ENCODE measurements at places on chromosomes 11 and 22.

DNA sequence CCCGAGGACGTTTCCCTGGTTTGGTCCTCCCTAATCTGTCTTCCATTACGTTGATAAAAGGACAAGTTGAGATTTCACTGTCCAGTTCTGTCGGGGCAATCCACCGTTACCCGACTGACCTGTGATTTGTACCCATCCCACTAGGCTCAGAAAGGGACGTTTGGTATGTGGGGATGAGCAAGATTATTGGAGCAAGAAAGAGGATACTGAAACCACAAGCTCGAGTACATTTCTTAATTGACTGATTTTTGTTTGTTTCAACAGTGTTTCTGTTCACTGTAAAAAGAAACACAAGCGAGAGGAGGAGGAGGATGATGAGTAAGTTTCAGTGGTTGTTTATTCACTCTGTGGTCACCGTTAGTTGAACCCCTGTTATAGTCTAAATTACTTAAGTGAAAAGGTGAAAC, 969 bp downstream of the CCDC117 start:
- DNase-seq, result no peak
- peaks cover 24% of the 10 kb centered on the region for H3K4me1 ChIP-seq
- H3K36me3 ChIP-seq, result peaks cover 36% of the 10 kb centered on the region
- H3K4me3 ChIP-seq, result peak overlapping the region; percentile 96
- peaks cover 3% of the 10 kb centered on the region for H3K27me3 ChIP-seq

- no peaks in the 10 kb centered on the region for H3K36me3 ChIP-seq
- H3K4me1 ChIP-seq, result no peaks in the 10 kb centered on the region
These were observed 1157.5 kb upstream of the RAG2 start for GRCh38 chr11:37755521-37755920.

DNA sequence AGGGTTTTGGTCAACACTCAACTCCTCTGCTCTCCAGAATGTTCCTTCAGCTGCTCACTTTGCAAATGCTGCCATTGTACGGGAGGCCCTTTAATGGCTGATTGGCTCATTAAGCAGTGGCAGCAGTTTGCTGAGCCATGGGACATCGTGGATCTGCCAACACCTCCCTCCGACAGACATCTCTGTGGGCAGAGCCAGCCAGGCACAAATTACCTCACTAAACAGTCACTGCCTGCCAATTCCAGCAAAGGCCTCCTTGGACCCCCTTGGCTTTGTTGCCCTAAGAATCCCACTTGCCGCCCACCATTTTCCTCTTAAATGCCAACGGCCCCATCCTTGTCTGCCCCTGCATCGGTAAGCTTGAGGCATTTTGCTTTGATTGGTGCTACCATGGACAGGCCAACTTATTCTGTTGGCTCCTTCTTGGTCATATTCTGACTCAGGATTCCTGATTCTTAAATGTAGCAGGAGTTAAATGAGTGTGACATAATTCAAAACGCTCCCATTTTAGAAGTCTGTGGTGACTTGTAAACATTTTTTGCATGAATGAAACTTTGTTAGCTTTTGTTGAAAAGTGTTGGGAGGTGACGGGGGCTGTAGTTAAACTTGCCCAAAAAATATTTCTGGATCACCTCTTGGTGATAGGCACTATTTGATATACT, 57.5 kb upstream of the LMO2 start:
- no peaks in the 10 kb centered on the region for H3K36me3 ChIP-seq
- H3K27ac ChIP-seq, result no peak overlapping the region

DNA sequence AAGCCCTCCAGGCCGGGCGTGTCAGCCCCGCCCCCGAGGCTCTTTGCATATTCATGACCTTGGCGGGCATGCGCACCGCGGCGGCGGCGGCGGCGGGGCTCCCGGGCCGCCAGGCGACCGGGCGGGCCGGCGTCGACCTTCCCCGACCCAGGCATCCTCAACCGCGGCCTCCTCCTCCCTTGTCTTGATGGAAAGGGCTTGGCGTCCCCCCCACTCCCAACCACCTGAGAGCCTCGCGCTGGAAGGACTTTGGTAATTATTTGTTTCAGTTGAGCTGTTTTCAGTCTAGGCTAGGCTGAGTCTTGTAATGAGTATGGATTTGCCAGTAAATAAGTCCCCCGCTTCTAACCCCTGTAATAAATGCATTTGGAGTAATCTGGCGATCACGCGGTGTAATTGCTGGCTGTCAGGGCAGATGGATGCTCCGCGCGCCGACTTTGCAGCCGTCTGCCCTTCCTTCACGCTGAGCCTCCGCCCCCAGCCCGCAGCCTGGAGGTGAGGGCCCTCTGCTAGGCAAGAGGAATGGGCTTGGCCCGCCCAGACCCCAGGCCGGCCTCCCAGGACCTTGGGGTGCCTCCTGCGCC, 25.2 kb downstream of the FLRT1 start:
- peaks cover 13% of the 10 kb centered on the region for H3K27me3 ChIP-seq
- H3K36me3 ChIP-seq, result no peaks in the 10 kb centered on the region
- H3K4me3 ChIP-seq, result peak overlapping the region; percentile 60
- DNase-seq, result peak; percentile 64

DNA sequence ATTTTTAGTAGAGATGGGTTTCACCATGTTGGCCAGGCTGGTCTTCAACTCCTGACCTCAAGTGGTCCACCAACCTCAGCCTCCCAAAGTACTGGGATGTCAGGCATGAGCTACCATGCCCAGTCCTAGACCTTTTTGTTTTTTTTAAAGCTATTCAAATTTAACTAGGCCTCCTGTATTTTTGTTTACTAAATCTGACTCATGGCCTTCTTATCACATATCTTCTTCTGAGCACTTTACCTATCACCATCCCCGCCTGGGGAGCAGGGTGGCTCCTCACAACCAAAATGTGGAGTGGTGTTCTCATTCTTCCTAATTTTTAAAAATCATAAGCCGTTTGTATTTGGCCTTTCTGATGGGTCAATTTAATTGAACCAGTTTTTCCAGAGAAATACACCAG, 92.6 kb downstream of the DBX1 start:
- H3K27ac ChIP-seq, result no peak overlapping the region
- no peak for DNase-seq
- H3K4me3 ChIP-seq, result no peak overlapping the region
- H3K36me3 ChIP-seq, result no peaks in the 10 kb centered on the region

DNA sequence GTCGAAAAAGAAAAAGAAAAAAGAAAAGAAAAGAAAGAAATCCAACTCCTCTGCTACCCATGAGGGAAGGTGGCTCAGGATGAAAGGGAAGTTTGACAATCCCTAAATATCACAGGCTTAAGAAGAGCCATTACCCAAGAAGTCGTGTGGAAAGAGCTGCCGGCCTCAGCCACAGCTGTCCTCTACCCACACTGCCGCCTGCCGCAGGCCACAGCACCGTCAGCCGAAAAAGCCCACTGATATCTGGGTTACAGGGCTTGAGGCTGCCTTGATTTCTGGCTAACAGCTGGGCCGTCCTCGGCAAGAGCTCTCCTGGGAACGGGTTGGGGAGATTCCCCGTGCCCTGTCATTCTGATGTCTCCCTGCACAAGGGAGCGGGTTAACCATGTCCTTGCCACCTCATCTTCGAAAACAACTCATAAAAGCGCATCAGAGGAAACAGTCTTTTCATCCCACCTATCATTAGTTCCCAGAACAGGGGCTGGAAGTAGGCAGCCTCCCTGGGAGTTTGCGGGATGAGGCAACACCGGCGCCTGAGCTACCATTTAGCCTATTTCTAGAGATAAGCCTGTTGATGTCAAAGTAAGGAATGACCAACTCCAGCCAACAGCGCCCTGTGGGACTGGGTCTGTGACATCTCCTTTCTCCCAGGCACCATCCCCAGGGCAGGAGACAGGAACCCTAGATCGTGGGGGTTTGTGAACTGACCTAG, 21.8 kb upstream of the SNX32 start:
- DNase-seq, result no peak
- no peak overlapping the region for H3K27ac ChIP-seq
- peaks cover 4% of the 10 kb centered on the region for H3K36me3 ChIP-seq
- H3K4me1 ChIP-seq, result peaks cover 6% of the 10 kb centered on the region
- no peak overlapping the region for H3K4me3 ChIP-seq
